OCI-LY7 (cell line): ENCODE measurements at places on chromosomes 3 and 15.

- DNase-seq = no peak
These were observed 5.5 kb downstream of the CCR4 start for GRCh38 chr3:32956750-32957570.

DNA sequence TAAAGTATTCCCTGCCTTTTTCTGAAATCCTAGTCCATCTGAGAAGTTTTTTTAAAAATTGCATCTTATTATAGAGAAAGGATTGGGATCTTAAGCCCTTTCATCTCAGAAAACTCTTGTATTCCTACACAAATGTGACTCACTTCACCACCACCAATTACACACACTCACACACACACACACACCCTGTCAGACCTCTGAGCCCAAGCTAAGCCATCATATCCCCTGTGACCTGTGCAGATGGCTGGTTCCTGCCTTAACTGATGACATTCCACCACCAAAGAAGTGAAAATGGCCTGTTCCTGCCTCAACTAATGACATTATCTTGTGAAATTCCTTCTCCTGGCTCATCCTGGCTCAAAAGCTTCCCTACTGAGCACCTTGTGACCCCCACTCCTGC is 1181.9 kb downstream of the ROBO2 start:
- no peak for DNase-seq

GRCh38 chr15:33535135-33535534 is 224.4 kb downstream of the RYR3 start:
- DNase-seq = no peak

DNA sequence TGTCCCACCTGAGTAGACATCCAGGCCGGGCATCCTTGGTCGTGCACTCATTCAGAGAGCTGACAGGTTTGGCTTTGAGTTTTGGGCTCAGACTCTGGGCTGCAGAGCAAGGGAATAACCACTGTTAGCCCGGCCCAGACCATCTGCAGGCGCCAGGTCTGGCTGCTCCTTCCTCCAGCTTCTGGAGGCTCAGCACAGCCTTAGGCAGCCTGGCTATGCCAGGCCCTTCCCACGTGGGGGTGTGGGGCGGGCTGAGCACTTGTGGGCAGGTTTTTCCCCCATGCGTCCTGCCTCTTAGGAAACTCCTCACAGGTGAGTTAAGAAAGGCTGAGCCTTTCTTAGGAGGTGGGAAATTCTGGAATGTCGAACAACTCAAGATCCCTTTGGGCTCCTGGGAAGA is 11.2 kb downstream of the PLA2G4B start:
- DNase-seq = no peak

DNA sequence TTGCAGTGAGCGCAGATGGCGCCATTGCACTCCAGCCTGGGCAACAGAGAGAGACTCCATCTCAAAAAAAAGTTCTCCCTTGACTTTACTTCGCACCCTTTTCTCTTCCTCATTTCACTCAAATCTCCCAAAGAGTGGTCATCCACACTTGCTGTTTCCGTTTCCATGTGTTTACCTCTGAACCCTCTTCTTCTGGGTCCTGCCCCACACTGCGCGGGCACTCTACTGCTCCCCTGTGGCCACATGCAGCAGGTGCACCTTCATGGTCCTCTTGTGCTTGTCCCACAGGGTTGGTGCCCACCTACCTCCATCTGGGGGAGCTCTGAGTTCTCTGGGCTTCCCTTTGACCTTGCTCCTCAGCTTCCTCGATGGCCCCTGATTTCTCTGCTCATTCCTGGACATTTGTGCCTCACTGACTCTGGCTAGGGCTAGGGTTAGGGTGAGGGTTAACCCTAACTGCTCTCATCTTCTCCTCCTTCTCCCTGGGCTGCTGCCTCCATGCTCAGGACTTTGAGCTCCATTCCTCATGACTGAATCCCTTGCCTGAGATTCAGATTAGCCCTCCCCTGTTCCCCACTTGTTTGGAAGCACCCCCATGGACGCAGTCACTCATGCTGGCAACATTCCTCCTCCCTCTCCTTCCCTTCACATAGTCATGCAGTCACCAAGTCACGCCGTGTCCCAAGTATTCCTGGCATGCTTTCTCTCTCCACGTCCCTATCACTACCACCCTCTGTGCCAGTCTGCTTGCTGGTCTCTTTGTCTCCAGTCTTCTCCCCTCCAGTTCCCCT is 26.6 kb upstream of the KY start:
- DNase-seq = peak; percentile 23

DNA sequence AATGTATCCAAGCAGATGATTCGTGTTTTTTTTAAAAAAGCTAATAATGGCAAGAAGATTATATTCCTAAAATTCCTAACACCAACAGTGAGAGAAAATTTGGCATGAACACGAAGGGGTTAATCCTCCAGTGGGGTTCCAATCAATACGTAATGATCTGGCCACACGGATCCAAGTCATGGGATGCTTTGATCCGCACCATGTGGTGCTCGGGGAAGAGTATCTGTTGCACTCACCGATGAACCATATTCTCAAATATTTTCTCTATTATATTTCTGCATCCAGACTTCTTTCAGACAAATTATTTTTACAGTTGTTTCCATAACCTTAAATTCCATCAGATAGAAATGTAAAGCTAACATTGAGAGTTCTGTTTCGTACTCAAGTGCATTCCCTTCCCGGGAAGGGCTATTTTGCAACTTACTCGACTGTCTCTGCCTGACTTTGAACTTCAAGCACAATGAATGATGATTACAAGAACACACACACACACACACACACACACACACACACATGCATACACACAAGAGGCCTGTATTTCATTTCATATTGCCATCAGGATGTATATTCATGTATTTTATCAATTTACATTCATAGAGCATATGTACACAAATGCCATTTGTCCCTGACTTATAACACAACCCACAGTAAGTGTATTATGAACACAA is 567.2 kb downstream of the FOXP1 start:
- no peak for DNase-seq

DNA sequence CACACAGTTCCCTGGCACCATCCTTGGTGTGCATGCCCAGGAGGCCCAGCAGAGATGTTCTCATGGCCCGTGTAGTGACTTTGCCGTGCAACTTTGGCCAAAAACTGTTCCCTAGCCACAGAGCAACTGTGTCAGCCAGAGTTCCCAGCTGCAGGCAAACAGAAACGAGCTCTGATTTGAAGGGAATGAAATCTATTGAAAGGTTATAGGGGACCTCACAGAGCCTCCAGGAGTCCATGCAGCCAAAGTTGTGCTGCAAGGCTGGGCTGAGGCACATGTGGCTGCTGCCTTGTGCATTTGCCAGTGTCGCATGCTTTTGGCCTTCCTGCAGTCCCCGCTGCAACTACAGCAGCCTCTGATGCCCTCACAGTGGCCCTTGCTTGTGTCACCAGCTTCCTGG is 70.5 kb downstream of the PLXNA1 start:
- no peak for DNase-seq

DNA sequence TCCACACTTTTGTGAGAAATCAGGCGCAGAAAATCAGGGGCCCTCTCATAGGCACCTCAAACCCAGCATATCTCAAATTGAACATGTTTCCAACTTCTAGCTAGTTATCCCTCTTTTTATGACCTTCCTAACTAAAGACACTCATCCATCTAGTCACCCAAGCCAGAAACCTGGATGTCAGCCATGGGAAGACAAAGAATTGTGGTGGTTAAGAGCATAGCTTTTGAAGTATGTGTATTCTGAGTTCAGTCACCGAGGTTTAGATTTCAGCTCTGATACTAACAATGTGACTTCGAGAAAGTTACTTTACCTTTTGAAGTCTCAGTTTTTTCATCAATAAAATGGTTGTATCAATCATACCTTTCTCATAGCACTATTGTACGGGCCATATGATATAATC is 495.5 kb downstream of the NLGN1 start:
- no peak for DNase-seq

GRCh38 chr15:61421938-61422337 is 192.8 kb upstream of the RORA start:
- no peak for DNase-seq

- no peak for DNase-seq
These were observed 135.9 kb downstream of the TFDP2 start for GRCh38 chr3:142013326-142013980.

GRCh38 chr15:89998923-89999675 is 2.0 kb upstream of the ZNF710 start:
- no peak for DNase-seq

GRCh38 chr3:89577637-89578530 is 470.5 kb downstream of the EPHA3 start:
- DNase-seq = no peak

GRCh38 chr15:38524156-38524555 is 40.5 kb downstream of the RASGRP1 start:
- DNase-seq = no peak

- no peak for DNase-seq
These were observed 12.1 kb downstream of the TMC3 start for GRCh38 chr15:81361891-81362290.

- no peak for DNase-seq
These were observed 789 bp upstream of the SEMA6D start for GRCh38 chr15:47716516-47716915.
